ENCODE measurements at places on chromosomes 13 and 19.
A peak's percentile ranks its signal among the peaks of the same experiment; 100 is the strongest.

DNA sequence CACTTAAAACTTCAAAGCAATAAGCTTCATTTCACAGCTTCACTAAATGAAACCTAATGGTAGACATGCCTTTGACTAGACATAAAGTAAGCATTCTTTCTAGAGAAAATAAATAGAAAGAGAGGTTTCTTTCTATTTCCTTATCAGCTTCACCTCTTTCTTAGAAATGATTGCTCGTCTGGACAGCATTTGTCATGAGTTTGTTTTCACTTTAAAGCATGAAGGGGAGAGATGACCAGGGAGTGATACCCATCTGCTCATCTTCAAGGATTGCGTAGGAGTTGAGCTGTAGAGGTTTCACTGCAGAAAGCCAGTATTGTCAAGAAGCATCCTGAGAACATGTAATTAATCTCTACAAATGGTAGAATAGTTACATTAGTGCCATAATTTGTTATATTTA lies 61.3 kb downstream of the COL4A2 start:
- no peak for DNase-seq
- H3K27me3 ChIP-seq: no peaks in the 10 kb centered on the region
- H3K36me3 ChIP-seq: no peaks in the 10 kb centered on the region
- H3K4me1 ChIP-seq: peaks cover 84% of the 10 kb centered on the region
- H3K27ac ChIP-seq: peak overlapping the region; percentile 80

- H3K27me3 ChIP-seq: no peaks in the 10 kb centered on the region
- DNase-seq: no peak
- no peak overlapping the region for H3K4me3 ChIP-seq
Measured at GRCh38 chr19:37997911-37998344, 90.9 kb downstream of the SIPA1L3 start.

DNA sequence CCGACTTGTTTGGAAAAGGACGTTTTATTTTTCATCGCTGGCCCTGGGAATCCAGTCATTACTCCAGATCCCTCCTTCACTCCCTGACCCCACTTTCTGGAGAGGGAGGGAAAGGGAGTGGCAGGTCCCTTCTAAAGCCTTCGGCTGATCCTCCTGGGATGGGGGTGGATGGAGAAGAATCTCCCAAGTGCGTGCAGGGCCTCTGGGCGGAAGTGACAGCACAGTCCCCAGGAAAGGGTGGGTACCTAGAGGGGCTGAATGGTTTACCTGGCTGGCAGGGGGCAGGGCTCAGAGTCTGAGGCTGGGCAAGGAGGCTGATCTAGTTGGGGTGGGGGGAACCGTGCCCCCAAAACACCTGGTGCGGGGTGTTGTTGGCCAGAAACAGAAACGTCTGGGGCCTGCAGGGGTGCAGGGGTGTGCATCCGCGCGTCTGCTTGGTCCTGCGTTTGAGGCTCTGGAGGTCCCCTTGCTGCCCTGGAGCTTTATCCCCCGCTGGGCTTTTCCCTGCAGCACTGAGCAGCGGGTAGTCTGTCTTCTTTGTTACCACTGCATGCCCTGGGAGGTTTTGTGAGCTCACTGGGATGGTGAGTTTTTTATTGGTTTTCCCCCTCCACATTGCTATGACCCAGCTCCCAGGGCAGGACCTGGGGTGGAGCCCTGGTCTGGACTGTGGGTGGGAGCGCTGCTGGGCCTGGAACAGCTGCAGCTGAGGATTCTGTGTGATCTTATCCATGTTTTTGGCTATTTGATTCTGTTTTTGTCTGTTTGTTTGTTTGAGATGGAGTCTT lies 3.0 kb upstream of the ZNF628 start:
- no peak for DNase-seq
- H3K36me3 ChIP-seq: no peaks in the 10 kb centered on the region
- no peaks in the 10 kb centered on the region for H3K27me3 ChIP-seq
- H3K27ac ChIP-seq: no peak overlapping the region
- no peak overlapping the region for H3K4me3 ChIP-seq
- H3K4me1 ChIP-seq: peaks cover 18% of the 10 kb centered on the region

GRCh38 chr13:29484236-29484635 lies 111.3 kb downstream of the SLC7A1 start:
- no peak overlapping the region for H3K27ac ChIP-seq
- H3K4me1 ChIP-seq: no peaks in the 10 kb centered on the region
- peaks cover 3% of the 10 kb centered on the region for H3K36me3 ChIP-seq
- no peak overlapping the region for H3K4me3 ChIP-seq
- DNase-seq: no peak
- no peaks in the 10 kb centered on the region for H3K27me3 ChIP-seq

DNA sequence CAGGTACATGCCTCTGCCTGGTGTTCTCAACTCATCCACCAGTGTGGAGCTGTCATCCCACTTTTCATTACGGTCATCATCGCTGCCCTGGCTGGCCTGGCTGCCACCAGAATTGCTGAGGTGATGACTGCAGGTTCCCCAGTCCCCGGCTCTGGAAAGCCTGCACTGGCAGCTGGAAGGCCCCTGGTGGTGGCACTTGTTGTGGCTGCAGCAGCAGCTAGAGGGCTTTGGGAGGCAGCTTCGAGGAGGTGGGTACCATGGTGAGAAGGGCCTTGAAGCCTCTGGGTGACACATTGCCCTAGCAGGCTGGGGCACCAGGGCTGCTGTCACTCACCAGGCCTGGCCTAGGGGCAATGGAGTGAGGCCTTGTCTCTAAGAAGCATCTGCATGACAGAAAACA lies 25.3 kb upstream of the ZNF14 start:
- H3K4me1 ChIP-seq: no peaks in the 10 kb centered on the region
- no peak overlapping the region for H3K4me3 ChIP-seq
- H3K36me3 ChIP-seq: no peaks in the 10 kb centered on the region
- no peak overlapping the region for H3K27ac ChIP-seq
- no peak for DNase-seq

DNA sequence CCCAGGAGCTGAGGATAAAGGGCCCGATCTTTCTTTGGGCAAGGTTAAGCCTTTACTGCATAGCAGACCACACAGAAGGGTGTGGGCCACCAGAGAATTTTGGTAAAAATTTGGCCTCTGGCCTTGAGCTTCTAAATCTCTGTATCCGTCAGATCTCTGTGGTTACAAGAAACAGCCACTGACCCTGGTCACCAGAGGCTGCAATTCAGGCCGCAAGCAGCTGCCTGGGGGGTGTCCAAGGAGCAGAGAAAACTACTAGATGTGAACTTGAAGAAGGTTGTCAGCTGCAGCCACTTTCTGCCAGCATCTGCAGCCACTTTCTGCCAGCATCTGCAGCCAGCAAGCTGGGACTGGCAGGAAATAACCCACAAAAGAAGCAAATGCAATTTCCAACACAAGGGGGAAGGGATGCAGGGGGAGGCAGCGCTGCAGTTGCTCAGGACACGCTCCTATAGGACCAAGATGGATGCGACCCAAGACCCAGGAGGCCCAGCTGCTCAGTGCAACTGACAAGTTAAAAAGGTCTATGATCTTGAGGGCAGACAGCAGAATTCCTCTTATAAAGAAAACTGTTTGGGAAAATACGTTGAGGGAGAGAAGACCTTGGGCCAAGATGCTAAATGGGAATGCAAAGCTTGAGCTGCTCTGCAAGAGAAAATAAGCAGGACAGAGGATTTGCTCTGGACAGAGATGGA lies 8.4 kb upstream of the CEACAM19 start:
- no peaks in the 10 kb centered on the region for H3K4me1 ChIP-seq
- peaks cover 52% of the 10 kb centered on the region for H3K36me3 ChIP-seq
- H3K27me3 ChIP-seq: no peaks in the 10 kb centered on the region
- no peak for DNase-seq

- no peak for DNase-seq
- no peak overlapping the region for H3K4me3 ChIP-seq
- H3K36me3 ChIP-seq: no peaks in the 10 kb centered on the region
- no peak overlapping the region for H3K27ac ChIP-seq
Measured at GRCh38 chr13:36142735-36143134, 11.6 kb upstream of the DCLK1 start.

GRCh38 chr13:101779147-101779546 lies 326.7 kb downstream of the ITGBL1 start:
- H3K27ac ChIP-seq: no peak overlapping the region
- H3K4me3 ChIP-seq: no peak overlapping the region
- DNase-seq: no peak
- no peaks in the 10 kb centered on the region for H3K36me3 ChIP-seq
- no peaks in the 10 kb centered on the region for H3K4me1 ChIP-seq

DNA sequence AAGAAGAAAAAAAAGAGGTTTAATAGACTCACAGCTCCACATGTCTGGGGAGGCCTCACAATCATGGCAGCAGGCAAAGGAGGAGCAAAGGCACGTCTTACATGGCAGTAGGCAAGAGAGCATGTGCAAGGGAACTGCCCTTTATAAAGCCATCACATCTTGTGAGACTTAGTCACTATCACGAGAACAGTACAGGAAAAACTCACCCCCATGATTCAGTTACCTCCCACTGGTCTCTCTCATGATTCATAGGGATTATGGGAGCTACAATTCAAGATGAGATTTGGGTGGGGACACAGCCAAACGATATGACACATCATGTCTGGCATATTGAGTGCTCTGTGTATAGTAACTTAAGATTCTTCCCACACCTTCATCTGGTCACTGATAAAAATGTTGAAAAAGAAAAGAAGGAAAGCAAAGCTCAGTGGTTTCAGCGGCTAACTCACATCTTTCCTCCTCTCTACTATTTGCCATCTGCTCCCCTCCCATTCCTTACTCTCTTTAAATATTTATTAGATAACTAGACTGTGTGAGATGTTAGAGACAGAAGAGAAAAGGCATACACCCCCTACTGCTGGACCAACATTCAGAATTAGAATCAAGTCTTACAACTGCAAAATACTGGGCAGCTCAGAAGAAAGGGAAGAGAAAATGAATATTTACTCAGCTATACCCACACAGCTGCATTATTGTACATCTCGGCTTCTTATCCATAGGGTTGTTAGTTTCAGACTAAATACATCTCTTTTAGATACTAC lies 60.1 kb upstream of the AKAP11 start:
- peaks cover 28% of the 10 kb centered on the region for H3K36me3 ChIP-seq
- no peak overlapping the region for H3K4me3 ChIP-seq
- H3K27ac ChIP-seq: no peak overlapping the region

GRCh38 chr13:103471896-103472295 lies 405.7 kb upstream of the SLC10A2 start:
- no peak overlapping the region for H3K4me3 ChIP-seq
- H3K4me1 ChIP-seq: no peaks in the 10 kb centered on the region
- H3K27ac ChIP-seq: no peak overlapping the region
- H3K36me3 ChIP-seq: no peaks in the 10 kb centered on the region
- no peak for DNase-seq

DNA sequence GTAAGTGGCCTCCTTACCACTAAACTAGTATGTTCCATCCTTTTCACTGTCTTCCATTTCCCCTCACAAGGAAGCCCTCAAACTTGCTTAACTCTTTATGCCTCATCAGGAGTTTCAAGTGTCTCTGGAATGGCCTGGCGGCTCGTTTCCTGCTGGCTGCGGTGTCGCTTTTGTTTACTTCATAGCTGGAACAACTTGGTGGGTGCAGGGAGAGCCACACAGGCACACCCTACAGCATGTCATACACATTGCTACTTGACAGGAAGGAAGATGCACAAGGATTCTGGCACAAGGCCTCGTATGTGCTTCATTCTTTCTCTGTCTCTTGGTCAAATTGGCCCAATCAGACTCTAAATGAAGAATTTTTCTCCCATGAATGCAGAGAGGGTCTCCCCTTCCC lies 488.3 kb downstream of the FOXO1 start:
- no peaks in the 10 kb centered on the region for H3K27me3 ChIP-seq
- H3K36me3 ChIP-seq: no peaks in the 10 kb centered on the region
- no peak overlapping the region for H3K27ac ChIP-seq
- H3K4me3 ChIP-seq: no peak overlapping the region
- DNase-seq: no peak

DNA sequence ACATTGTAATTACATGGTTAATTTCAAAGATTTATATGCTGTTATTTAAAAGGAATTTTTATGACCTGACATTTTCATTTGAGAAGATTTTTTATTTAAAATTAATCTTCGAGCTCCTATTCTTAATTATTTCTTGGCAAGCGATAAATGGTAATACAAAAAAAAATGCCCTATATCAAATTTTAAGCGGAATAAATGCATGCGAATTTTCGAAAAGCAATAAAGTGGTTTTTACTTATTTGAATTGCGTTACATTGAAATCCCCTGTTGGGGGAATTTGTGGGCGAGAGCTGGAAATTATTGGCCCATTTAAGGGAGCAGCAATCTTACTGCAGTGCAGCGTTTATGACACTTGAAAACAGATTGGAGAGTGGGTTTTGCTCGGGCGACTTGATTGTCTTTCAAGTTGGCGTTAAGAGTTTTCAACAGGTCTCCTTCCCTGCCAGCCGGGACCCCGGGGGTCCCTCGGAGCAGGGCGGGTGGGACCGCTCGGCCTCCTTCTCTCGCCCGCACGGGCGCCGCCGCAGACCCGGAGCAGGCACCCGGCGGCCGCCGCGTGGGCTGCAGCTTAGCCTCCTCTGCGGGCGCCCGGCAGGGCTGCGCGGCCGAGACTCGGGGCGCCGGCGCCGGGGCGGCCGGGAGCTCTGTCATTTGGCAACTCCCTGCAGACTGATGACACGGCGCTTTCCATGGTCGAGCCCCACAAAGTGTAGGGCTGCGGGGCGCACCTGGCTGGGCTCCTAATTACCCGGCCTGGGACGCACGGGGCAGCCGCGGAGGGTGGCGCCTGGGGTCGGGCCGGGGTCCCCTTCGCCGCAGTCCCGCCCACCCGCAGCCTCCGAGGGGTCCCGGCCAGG lies 255.1 kb upstream of the SOX21 start:
- peak overlapping the region; percentile 38 for H3K4me3 ChIP-seq
- DNase-seq: no peak
- H3K4me1 ChIP-seq: peaks cover 6% of the 10 kb centered on the region
- H3K27ac ChIP-seq: no peak overlapping the region
- H3K27me3 ChIP-seq: no peaks in the 10 kb centered on the region

GRCh38 chr13:30702006-30702405 lies 33.3 kb upstream of the ALOX5AP start:
- H3K4me3 ChIP-seq: no peak overlapping the region
- no peak overlapping the region for H3K27ac ChIP-seq
- peaks cover 10% of the 10 kb centered on the region for H3K4me1 ChIP-seq
- H3K27me3 ChIP-seq: no peaks in the 10 kb centered on the region
- no peaks in the 10 kb centered on the region for H3K36me3 ChIP-seq
- DNase-seq: no peak

GRCh38 chr19:17234911-17235299 lies 8.9 kb downstream of the OCEL1 start:
- peaks cover 12% of the 10 kb centered on the region for H3K4me1 ChIP-seq
- H3K36me3 ChIP-seq: peaks cover 8% of the 10 kb centered on the region
- H3K4me3 ChIP-seq: peak overlapping the region; percentile 76
- H3K27me3 ChIP-seq: no peaks in the 10 kb centered on the region
- H3K27ac ChIP-seq: peak overlapping the region; percentile 50

- DNase-seq: no peak
- peaks cover 36% of the 10 kb centered on the region for H3K36me3 ChIP-seq
- no peak overlapping the region for H3K27ac ChIP-seq
- H3K27me3 ChIP-seq: no peaks in the 10 kb centered on the region
- H3K4me1 ChIP-seq: peaks cover 8% of the 10 kb centered on the region
Measured at GRCh38 chr19:57682226-57682766, 519 bp downstream of the ZNF551 start.

- DNase-seq: no peak
- H3K4me3 ChIP-seq: peak overlapping the region; percentile 82
- H3K27ac ChIP-seq: peak overlapping the region; percentile 2
- H3K27me3 ChIP-seq: no peaks in the 10 kb centered on the region
- H3K36me3 ChIP-seq: peaks cover 13% of the 10 kb centered on the region
- H3K4me1 ChIP-seq: peaks cover 14% of the 10 kb centered on the region
Measured at GRCh38 chr19:8307400-8307964, 676 bp downstream of the CD320 start.

All from thoracic aorta (tissue), 2 donors.